NCI-H1436 treated with DMSO at 0.1 percent for 48 hours (cell line): ENCODE measurements at places on chromosomes 13 and 19.

DNA sequence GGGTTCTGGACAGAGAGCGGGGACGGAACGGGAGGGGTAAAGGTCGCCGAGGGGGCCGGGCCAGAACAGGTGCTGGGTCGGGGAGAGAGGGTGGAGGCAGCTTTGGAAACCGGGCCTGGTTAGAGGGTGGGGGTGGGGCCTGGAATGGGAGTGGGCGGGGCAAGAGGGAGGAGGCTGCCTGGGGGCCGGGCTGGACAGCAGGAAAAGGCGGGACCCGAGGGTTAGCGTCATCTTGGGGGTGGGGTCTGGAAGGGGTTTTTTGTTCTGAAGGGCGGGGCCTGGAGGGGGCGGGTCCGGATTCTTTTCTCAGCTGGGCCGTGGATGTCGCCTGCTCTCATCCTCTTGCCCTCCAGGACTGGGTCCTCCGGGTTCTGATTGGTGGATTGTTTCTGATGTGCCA, 4.3 kb upstream of the ZNF813 start:
- no peak for DNase-seq

- DNase-seq, result no peak
Observed at GRCh38 chr13:113364311-113364889, 470 bp upstream of the GRTP1 start.

DNA sequence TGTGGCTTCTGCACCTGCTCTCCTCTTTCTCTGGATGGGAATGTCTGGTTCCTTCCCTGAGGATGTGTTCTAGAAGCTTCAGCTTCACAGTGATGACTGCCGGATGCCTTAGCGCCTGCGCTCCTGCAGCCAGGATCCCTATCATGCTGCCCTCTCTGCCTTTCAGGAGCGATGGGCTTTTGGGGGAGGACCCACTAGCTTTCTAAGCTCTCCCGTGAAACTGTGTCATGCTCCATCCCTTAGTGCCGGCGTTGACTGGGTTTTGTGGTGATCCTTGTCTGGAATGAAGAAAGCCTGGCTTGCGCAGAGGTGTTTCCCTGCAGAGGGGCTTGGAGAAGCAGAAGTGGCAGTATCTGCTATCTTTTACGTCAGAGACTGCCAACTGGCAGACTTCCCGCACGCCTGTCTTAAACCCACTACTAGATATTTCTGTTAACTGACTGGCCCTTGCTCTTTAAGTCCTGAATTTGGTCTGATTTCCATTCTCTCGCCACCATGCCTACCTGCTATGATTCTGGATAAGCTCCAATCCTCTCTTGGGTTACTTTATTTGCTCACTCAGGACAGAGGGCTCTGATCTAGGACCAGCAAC, 3.8 kb upstream of the KMT2B start:
- DNase-seq, result no peak

DNA sequence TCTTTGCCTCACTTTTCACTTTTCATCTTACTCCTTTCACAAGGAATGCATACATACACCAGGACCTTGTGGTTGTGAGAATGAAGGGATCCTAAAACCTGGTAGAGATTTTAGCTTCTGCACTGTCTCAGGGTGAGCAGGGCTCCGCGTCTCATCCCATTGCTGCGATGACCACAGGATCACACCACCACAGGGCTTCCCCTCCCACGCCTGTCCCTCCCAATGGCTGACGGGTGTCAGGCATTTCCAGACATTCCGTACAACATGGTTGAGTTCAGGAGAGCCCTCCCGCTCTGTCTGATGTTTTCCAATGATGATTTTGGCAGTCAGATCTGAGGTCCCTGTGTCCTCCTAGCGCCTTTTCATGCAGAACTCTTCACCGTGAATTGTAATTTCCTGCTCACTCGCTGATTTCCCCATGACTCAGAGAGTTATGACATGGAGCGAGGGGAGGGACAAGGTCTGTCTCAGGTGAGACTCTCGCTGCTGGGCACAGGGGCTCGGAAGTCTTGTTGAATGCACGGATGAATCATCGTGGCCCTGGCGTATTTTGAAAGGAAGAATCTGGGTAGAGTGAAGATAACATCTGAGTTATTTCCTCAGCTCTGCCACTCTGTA, 102.8 kb downstream of the TEX29 start:
- DNase-seq, result no peak

GRCh38 chr13:113875429-113875815, 11.5 kb upstream of the GAS6 start:
- DNase-seq, result no peak

DNA sequence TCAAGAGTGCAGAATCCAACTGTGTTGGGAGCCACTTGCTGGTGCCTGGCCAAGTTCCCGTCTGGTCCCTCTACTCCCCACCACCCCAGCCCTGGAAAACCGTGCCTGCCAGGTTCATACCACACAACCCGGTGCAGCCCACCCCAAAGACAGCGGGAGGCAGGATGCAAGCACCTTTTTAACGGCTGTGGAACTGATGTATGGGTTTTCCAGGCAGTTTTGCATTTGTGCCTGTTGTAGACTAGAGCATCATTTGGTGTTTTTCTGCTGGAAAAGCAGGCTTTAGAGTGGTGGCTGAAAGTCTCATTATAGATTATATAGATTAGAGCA, 13.5 kb downstream of the TFDP1 start:
- no peak for DNase-seq
